Tongue (tissue), 3 donors: ENCODE measurements at places on chromosomes 3 and 15.
A peak's percentile ranks its signal among the peaks of the same experiment; 100 is the strongest.

- no peak for DNase-seq
Measured at GRCh38 chr3:127159543-127159942, 33.4 kb upstream of the PRR23E start.

GRCh38 chr15:73749533-73749932 lies 3.6 kb downstream of the INSYN1 start:
- no peak for DNase-seq

- no peak for DNase-seq
Measured at GRCh38 chr3:38349684-38350359, 3.2 kb downstream of the XYLB start.

DNA sequence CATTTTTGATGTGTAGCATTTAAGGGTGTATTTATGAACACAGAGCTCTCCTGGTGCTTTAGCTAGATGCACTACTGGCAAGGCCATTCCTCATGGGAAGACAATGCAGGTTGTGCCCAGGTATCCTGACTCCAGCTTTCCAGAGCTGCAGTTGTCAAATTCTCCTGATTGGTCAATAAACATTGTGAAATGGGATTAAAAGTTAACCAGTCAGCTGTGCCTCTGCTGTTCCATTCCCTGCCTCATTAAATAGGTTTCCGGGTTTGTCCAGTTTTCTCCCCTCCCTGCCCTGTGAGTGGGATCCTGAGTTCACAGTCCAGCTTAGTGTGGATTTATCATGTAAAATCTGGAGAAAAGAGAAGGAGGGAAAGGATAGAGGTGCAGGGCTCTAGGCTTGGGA lies 207.3 kb downstream of the SQOR start:
- DNase-seq, result no peak

DNA sequence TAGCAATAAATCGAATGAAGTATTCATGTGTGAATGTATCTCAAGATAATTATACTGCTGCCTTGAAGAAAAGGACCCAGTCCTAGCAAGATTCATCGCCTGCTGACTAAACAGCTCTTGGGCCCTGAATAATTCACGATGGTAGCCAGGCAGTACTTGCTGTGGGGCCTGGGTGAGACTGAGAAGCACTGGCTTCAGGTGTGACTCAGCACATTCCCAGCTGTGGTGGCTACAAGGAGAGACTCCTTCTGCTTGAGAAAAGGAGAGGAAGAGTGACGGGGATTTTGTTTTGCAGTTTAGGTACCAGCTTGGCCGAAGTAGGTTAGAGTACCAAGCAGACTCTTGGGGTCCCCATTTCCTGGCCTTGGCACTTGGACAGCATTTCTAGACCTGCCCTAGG lies 47.6 kb upstream of the CD200R1L start:
- no peak for DNase-seq

- no peak for DNase-seq
Measured at GRCh38 chr3:58296843-58297242, 9.2 kb upstream of the RPP14 start.

GRCh38 chr3:72054976-72055375 lies 270.0 kb upstream of the PROK2 start:
- no peak for DNase-seq

GRCh38 chr15:50697109-50697797 lies 10.7 kb upstream of the TRPM7 start:
- DNase-seq, result peak; percentile 14

DNA sequence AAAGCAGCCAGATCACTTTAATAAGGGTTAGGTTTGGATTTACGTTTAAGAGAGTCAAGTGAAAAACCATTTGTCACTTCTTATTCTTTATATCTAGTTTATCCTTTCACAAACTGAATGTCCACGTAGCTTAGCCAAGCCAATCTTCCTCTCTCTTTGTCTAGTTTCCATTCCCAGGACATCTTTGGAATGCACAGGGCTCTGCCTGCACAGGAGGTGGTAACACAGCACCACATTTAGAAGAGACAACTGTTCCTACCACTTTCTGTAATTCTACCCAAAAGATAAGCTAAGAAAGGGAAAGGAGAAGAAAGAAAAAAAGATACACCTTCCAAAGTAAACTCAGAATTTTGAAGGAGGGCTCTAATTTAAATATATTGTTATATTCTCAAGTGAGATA lies 67.9 kb downstream of the IGSF11 start:
- no peak for DNase-seq

DNA sequence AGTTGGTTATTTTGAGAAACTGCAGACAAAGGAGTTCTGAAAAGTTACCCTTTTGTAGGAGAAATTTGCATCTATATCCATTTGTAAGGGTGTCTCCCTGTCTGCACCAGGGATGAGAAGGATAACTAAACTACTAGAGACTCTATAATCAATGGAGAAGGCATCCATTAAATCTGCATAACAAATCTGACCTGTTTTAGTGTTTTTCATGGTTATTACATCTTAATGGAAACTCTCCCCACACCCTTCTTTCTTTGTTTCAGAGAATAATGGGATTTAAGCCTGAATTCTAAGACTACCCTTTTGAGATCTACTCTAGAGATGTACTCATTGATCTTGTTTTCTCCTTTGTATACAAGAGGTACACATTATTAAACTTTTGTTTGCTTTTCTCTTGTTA lies 82.0 kb upstream of the DAZL start:
- no peak for DNase-seq

GRCh38 chr3:76134166-76134565 lies 348.8 kb upstream of the ZNF717 start:
- no peak for DNase-seq

- no peak for DNase-seq
Measured at GRCh38 chr3:188711881-188712247, 459.9 kb upstream of the TPRG1 start.

DNA sequence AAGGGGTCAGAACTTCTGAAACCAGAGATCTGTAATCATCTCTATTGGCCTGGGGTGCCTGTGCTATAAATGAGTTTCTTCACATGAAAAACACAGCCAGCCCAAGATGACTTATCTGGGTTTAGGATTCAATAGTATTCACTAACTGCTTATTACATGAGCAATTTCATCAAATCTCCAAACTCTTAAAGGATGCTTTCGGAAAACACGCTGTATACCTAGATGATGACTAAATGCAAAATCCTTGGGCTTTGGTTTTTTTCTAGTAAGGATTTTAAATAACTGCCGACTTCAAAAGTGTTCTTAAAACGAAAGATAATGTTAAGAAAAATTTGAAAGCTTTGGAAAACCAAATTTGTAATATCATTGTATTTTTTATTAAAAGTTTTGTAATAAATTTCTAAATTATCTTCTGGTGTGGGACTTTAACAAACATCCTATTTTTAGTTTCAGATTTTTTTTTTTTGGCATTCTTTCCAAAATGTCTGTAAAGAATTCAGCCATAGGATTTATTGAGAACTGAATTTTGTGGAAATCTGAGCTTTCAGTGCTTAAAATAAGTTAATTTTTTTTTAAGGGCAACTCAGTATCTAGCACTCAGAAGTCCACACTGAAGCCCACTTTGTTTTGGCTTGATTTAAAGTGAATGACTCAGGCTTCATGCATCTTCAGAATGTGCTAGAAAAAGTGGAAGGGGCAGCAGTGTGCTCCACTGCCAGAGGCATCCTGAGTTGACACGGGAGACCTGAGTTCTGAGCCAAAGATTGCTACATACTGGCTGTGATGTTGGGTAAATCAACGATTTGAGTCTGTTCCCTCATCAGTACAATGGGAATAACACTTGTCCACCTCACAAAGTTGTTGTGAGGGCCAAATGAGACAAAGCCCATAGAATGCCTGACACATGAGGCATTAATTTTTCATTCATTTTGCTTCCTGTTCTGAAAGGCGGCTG lies 18.7 kb downstream of the TMEM43 start:
- peak; percentile 55 for DNase-seq

- DNase-seq, result no peak
Measured at GRCh38 chr3:14672588-14672987, 2.4 kb upstream of the C3orf20 start.

DNA sequence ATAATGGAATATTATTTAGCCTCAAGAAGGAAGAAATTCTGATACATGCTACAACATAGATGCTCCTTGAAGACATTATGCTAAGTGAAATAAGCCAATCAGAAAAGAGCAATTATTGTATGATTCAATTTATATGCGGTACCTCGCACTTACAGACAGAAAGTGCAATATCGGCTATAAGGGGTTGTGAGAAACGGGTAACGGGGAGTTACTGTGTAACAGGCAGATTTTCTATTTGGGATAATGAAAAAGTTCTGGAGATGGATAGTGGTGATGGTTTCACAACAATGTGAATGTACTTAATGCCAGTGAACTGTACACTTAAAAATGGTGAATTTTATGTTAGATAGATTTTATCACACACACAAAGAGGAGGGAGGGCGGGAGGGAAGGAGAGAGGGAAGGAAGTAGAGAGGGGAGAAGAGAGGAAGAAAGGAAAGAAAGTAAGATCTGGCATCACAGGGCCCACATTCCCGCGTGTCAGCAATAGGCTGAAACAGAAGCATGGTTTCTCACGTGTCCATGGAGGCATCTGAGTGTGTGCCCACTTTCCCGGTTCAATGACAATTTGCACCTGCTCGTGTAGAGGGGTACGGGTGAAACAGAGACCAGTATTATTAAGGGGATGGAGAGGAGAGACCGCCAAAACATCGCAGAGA lies 700 bp upstream of the BLM start:
- peak; percentile 4 for DNase-seq

GRCh38 chr15:60781211-60781713 lies 302.3 kb upstream of the ICE2 start:
- no peak for DNase-seq
